Stimulated activated CD8-positive, alpha-beta memory T cell treated with anti-CD3 and anti-CD28 coated beads, Interleukin-4, amount 100 ng/mL, for 4 hours (primary cell): ENCODE measurements at places on chromosomes 13 and 19.

DNA sequence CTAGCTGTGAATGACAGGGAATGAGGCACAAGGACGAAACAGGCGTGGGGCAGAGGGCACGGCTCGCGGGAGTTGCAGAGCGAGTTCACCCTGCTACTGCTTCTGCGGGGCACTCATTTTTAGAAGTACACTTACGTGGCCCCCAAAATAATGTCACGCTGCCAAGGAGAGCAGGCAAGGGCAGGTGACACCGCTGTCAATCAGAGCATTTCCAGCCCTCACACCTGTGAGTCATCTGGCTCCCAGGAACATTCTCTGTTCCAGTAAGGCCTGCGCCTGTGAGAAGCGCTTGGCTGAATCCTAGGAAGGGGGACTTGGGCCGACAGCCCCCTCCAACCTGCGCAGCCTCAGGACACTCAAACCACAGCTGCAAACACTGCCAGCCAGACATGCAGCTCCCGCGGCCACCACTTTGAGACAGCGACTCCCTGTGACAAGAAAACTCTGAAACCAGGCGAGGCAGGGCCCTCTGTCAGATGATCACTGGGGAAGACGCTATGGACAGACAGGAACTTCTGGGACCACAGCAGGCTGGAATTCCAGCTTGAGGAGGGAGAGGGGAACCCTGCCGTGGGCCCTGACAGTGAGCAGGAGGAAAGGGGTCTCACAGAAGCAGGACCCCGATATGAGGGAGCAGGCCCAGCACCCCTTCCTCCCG is 12.7 kb downstream of the DOT1L start:
- no peak for DNase-seq

- no peak for DNase-seq
These were observed 87.0 kb downstream of the MAB21L1 start for GRCh38 chr13:35389535-35389934.

GRCh38 chr19:14525729-14526128 is 3.7 kb upstream of the TECR start:
- no peak for DNase-seq

GRCh38 chr13:79231887-79232286 is 174.2 kb downstream of the RBM26 start:
- no peak for DNase-seq

DNA sequence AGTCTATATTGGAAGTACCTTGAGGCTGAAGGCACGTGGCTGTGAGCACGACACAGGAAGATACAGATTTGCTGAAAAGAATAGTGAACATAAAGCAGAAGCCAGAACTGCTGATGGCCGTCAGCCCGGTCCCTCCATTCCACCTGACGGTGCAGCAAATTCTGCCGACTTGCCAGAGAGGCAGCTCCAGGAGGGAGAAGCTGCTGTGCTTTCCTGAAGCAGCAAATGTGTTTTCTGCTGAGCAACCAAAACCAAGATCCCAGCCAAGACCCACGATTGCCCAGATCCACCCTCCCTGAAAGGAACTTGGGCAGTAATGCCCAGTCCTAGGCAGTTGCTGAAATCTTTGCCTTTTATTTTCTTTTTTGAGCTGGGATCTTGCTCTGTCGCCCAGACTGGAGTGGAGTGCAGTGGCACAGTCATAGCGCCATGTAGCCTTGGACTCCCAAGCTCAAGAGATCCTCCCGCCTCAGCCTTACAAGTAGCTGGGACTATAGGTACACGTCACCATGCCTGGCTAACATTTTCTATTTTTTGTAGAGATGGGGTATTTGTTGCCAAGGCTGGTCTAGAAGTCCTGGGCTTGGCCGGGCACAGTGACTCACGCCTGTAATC is 7.0 kb upstream of the RCN3 start:
- DNase-seq: no peak

DNA sequence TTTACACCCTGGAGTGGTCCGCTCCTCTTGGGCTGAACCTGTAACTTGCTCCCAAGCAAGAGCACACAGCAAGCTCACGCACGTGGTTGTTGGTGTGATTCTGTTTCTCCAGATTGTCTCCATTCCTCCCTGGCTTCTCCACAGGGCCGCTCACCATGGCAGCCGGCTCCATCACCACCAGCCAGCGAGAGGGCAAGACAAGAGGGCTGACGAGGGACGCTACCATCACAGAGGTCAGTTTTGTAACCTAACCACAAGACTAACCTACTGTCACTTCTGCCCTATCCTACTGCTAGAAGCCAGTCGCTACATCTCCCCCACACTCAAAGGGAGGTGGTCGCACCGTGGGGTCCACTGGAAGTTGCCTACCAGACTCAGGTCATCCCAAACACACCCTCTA is 4.6 kb upstream of the GP6 start:
- no peak for DNase-seq

GRCh38 chr19:6215701-6216235 is 64.0 kb downstream of the MLLT1 start:
- DNase-seq: no peak

DNA sequence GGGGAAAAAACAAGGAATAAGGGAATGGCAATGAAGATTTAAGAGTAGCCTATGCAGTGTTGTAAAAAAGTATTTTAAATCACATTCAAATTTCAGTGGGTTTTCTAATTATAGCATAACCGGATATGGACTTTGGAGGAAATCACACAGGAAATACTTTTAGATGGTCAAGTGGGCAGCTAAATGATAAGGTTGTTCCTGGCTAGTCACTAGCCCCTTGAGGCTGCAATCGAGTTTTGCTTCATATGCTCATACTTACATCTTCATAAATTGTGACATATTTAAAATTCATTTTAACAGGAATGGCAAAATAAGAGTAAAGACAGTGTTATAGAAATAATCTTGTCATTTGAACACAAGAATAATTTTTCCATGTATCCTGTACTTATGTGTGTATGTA is 88.9 kb downstream of the WDFY2 start:
- DNase-seq: no peak

DNA sequence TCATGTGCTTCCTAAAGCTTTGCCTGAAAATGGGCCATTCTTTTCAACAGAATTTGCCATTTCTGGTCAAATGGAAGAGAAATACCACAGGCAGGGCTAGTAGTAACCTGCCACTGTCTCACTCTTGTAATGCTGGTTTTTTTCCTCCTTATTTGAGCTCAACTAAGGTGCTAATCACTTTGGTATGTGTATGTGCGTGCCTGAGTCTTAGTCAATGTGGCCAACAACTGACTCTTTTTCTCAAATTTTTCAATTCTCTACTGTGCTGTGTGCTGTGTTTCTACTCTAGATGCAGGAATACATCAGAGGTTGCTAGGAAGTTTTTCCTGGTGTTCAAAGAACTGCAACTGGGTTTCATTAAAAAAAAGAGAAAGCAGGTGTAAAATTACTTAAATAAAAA is 870.2 kb downstream of the EFNB2 start:
- no peak for DNase-seq

DNA sequence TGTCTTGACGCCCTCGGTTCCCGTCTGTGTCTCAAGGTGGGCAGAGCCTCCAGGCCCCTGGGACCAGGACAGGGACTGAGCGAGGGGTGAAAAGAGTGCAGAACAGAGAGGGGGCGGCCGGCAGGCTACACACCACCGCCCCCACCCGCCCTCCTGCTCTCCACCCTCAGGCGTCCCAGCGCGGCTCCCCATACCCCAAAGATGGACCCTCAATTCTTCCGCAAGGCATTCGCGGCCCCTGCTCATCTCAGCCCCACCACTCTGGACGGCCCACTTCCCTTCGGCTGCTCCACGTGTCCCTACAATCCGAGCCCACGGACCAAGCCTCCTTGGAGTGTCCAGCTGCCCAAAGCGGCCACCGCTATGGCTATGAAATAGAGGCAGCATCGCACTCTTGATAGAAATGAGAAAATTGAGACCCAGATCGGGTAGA is 1.8 kb downstream of the KLF16 start:
- no peak for DNase-seq
